NCI-H524 treated with DMSO at 0.1 percent for 48 hours (cell line): ENCODE measurements at places on chromosomes 7 and 10.

DNA sequence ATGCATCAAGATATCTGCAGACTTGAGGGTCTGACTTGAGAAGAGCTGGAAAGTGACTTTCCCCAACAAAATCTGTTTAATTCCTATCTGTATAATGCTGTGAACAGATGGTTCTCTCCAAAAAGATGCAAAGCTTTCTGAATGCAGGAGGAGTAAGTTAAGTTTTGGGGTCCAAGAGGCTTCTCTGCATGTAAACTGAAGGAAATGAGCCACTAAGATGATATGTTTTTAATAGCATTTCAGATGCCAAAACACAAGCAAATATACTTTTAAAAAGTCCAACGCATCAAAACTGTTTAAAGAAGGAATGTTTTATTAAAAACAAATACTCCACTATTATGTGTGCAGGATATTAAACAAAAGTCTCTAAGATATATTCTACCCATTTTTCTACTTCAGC lies 137.0 kb downstream of the STRA8 start:
- no peak for DNase-seq

GRCh38 chr7:55031075-55031474 lies 12.3 kb downstream of the EGFR start:
- no peak for DNase-seq

DNA sequence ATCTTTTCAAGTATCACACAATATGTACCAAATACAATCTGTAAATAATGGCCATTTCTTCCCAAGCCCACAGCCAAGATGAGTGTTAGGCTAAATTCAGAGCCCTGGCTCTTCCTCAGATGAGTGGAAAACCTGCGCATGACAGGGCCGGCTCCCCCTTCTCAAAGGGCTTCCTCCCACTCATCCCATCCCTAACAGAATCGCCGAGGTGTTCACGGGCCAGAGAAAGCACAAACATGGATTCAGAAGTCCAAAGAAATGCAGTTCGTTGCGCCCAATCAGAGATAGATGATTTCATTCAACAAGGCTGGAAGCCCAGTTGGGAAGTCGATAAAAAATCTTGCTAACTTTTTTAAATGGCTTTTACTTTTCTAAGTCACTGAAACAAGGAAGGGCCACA lies 121.8 kb downstream of the UBE2H start:
- no peak for DNase-seq

- DNase-seq, result no peak
Observed at GRCh38 chr10:68938884-68939283, 17.1 kb upstream of the DDX21 start.

- no peak for DNase-seq
Observed at GRCh38 chr7:44615793-44616192, 9.4 kb downstream of the OGDH start.

DNA sequence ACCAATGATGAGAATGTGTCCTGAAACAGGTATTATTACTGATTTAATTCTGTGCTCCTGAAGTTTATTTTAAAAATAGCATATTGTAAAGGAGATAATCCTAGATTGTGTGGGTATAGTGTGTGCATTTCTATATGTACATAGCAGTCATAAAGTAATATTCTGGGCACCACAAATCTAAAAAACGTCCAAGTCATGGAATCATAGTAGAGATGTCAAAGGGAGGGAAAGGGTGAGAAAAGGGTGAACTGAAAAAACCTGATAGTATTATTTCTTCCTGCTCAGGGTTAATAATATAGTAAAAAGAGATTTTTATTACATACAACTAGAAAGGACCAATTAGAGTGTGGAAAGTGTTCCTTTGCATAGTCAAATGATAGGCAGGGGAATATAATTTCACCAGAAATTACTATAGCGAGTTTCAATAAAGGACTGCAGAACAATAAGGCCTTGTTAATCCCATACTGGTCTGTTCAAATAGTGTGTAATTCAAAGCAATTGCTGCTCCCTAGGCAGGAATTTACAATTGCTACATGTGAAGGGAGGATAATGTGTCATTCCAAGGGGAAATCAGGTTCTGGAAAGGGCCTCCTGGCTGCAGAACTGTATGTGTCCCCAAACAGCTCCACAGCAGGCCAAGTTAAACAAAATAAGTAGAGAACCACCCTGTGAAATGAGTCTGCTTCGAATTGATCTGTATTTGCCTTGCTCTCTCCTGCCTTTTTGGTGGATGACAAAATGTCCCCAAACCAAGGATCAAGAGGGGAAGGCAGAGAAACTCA lies 42.5 kb upstream of the KMT2E start:
- DNase-seq, result no peak

DNA sequence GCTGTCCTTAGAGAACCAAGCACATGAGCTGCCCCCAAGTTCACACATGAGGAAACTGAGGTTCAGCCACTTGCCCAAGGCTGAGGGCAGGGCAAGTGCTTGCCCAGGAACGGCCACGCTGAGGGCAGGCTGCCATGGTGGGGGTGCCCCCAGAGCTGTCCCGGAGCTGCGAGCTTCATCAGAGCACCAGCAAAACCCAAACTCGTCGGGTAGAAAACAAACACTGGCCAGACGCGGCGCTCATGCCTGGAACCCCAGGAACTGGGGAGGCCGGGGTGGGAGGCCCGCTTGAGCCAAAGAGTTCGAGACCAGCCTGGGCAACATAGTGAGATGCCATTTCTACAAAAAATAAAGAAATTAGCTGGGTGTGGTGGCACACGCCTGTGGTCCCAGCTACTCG lies 38.4 kb downstream of the UNCX start:
- DNase-seq, result no peak

DNA sequence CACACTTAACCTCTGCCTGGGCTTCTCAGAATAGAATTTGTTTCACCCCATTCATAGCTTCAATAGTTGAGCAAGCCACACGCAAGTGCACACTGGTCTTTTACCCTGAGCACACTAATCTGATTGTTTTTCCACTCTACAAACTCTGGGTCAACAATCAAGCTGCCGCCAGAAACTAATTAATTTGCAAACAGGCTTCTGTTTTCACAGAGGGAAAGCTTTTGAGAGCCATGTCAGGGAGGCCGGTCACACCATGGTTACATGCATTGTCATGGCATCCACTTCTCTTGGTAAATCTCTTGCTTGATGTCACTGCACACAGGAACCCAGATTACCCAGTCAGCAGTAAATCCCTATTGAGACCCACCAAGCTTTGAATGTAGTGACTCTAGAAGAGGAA lies 154.2 kb downstream of the SEMA3A start:
- no peak for DNase-seq

DNA sequence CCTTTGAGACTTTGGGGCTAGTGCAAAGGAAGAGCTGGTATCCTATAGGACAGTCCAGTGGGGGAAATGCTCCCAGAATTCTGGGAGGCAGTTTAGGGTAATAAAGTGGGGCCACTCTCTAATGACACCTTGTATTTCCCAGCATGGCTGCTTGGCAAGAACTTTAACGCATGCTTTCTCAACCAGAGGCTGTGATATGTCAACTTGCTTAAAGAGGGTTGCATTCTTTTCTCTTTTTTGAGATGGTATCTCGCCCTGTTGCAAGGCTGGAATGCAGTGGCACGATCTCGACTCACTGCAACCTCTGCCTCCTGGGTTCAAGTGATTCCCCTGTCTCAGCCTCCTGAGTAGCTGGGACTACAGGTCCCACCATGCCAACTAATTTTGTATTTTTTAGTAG lies 38.4 kb downstream of the ALDH18A1 start:
- no peak for DNase-seq

- DNase-seq, result no peak
Observed at GRCh38 chr7:131919920-131920709, 363.7 kb upstream of the PODXL start.

- no peak for DNase-seq
Observed at GRCh38 chr10:31103112-31103511, 71.4 kb upstream of the ZNF438 start.

DNA sequence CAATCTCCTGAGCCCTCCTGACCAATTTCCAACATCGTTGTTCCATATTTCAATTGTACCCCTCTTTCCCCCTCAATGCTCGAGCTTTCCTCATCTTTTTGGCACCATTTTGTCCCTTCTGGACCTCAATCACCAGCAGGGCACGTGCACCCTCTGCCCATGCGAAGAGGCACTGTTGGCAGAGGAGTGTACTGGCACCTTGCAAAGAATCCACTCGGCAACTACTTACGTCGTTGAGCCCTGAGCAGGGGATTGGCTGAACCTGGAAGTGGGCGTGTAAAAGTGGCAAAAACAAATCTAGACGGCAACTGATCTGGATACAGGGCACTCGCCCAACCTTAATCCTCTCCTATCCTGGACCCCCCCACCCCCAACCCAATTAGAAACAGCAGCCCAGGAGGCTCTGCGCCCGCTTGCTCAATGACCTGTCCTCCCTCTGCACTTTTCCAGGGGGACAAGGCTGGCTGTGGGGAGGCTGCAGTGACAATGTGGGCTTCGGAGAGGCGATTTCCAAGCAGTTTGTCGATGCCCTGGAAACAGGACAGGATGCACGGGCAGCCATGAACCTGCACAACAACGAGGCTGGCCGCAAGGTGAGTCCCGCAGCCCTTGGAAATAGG lies 18.8 kb downstream of the WNT8B start:
- peak; percentile 45 for DNase-seq

GRCh38 chr10:127338399-127339110 lies 142.2 kb upstream of the INSYN2A start:
- no peak for DNase-seq

GRCh38 chr10:78508955-78509748 lies 475.5 kb downstream of the RPS24 start:
- no peak for DNase-seq

- DNase-seq, result no peak
Observed at GRCh38 chr10:31607481-31607880, 288.5 kb downstream of the ZEB1 start.

DNA sequence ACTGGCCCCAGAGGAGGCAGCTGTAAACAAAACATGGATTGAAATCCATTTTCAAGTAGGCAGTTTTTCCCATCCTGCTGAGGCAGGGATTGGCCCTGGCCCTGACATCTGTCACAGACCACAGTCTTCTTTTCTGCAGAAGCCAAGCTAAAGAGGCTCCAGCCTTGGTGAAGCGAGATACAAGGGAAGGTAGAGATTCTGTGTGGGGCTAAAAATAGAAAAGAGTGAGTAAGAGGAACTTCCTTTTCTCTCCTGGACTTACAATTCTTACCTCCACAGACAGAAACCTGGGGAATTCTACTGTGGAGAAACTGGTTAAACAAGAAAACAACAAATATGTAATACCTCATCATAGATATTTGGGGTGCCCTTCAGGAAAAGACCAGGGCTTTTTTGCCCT lies 624.8 kb upstream of the FZD8 start:
- no peak for DNase-seq

GRCh38 chr10:100826983-100827818 lies 81.8 kb downstream of the PAX2 start:
- DNase-seq, result no peak

- no peak for DNase-seq
Observed at GRCh38 chr10:48511066-48511874, 93.6 kb downstream of the ARHGAP22 start.

DNA sequence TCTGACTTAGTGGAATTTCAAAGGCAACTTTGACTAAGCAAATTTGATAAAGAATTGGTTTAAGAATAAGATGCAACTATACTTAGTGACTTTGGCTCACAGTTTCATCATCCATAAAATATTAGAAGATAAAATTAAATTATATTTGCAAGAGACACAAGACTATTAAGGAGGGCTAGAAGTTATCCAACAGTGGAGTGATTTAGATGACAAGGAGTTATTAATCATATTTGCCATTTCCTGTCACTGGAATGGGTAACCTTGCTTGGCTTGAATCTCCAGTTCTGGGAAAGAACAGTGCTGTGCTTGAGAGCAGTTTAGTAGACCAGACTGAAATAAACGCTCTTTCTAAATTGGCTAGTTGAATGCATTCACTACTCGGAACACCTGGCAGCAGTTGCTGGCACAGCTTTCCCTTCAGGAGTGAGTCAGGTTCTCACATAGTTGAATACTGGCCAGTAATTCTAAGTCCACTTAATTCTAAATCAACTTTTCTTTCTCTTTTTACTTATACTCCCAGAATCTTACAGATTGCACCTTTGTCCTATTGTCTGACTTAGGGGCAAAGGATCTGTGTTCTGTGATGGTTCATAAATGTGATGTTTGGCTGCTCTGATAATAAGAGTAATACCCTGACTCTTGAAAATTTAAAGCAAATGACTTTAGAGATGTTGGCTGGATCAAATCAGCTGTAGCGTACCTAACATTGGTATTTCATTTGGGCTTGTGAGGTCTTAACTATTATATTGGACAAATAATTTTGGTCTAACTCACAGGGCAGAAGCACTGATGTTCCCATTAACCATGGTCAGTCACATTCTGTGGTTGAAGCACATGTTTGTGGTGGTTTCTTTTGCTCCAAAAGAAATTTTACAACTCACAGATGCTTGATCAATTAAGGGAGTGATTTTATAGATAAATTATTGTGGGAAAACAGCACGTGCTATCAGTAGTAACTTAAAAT lies 16.6 kb downstream of the STMP1 start:
- DNase-seq, result no peak
